ENCODE measurements at places on chromosomes 12 and 14. TPM values are rescaled to one million over a fixed set of nuclear protein-coding genes. Genes with fewer than 3 reads are reported as not detected.

DNA sequence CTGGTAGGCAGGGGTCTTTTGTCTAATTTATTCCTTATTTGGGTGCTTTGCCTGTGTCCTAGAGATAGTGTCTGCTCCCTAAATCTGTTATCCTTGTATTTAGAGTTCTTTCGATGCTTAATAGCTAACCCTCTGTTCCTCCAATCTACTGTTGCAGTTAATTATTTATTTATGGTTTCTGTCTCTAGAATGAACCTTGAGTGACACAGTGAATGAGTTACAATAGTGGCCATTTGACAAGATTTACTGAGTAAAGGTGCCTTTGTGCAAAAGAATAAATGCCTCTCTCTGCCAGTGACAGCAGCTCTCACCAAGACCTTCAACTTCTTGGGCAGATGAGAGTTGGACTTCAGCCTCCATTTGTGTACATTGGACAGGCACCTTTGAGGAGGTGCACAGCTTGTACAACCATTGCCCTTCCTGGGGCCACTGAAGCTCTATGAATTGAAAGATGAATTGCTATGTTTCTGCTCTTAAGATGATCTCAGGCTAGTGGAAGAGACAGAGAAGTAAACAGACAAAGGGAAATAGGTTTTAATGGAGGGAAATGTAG, 165.9 kb downstream of the DERA start:
- DNase-seq: no peak

GRCh38 chr12:85814741-85815140, 21.5 kb downstream of the RASSF9 start:
- no peak for DNase-seq

The TNS2 gene
- total RNA-seq: 4.4 TPM

The GLT1D1 gene
- total RNA-seq: not detected

The JAG2 gene
- 2.2 TPM for total RNA-seq
